Erythroblast (primary cell): ENCODE measurements at places on chromosomes 5 and 9.
A peak's percentile ranks its signal among the peaks of the same experiment; 100 is the strongest.

DNA sequence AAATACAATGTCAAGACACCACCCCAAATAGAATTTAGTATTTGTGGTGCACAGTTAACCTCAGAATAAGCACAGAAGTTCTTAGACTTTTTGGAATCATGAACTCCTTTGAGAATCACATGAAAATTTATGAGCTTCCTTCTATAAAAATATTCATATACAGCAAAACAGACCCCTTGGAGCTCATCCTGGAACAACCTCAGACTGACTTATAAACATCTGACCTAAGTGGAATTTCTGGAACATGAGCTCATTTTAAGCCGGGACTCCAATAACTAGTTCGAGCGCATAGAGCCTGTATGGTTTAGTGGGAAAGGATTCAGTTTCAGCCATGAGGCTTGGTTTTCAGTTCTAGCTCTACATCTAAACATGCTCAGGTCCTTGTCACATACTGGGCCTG is 192.3 kb downstream of the DEPDC1B start:
- DNase-seq: no peak

DNA sequence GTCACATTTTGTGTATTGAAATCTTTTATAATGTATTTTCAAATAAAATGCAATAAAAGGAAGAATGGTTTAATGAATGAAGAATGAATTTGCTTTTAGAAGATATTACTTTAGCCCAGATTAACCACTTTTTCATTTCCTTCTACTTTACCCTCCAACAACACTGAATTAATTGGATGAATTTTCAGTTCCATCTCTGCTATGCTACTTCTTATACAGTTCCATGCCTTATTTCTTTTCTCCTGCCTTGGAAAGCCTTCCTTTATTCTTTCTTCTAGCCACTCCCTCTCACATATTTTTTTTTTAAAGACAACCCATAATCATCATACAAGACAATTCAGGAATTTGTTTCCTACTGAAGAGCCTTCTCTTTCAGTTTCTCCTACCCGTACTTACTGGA is 296.6 kb upstream of the TNC start:
- DNase-seq: no peak

- no peak for DNase-seq
These were observed 35.5 kb upstream of the FUBP3 start for GRCh38 chr9:130543859-130544258.

DNA sequence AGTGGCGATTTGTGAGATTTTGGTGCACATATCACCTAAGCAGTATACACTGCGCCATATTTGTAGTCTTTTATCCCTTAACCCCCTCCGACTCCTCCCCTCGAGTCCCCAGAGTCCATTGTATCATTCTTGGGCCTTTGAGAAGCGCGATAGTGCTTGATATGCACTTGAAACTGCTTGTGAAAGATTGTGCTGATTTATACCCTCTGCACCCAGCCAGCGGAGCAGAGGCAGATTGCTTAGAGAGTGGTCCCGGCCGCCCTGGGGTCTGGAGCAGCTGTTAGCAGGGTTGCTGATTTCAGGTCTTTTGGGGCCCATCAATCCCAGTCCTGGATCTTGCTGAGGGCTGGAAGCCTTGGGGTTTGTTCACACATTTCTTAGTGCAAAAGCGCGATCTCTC is 13.0 kb upstream of the FAM240B start:
- DNase-seq: no peak

- no peak for DNase-seq
These were observed 70.8 kb upstream of the CDKN2B start for GRCh38 chr9:22079873-22080341.

- no peak for DNase-seq
These were observed 71.5 kb downstream of the ANKRD33B start for GRCh38 chr5:10635257-10635866.

DNA sequence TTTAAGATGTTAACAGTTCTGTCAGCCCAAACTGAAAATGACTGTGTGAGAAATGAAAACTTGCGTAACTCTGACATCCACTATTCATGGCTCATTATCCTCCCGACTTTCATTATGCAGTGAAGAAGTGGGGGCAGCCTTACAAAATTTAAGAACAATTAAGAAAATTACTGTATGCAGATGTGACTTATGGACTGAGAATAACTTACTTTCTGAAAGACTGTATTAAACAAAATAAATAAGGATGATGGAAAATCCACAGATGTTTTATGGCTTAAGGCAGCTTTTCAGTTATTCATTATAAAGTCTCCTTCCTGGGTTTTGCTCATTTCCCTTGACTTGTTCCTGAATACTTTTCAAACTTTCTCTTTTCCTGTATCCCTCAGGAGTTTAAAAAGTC is 55.2 kb downstream of the GRIN3A start:
- DNase-seq: no peak

GRCh38 chr9:16221822-16222547 is 648.5 kb downstream of the BNC2 start:
- no peak for DNase-seq

DNA sequence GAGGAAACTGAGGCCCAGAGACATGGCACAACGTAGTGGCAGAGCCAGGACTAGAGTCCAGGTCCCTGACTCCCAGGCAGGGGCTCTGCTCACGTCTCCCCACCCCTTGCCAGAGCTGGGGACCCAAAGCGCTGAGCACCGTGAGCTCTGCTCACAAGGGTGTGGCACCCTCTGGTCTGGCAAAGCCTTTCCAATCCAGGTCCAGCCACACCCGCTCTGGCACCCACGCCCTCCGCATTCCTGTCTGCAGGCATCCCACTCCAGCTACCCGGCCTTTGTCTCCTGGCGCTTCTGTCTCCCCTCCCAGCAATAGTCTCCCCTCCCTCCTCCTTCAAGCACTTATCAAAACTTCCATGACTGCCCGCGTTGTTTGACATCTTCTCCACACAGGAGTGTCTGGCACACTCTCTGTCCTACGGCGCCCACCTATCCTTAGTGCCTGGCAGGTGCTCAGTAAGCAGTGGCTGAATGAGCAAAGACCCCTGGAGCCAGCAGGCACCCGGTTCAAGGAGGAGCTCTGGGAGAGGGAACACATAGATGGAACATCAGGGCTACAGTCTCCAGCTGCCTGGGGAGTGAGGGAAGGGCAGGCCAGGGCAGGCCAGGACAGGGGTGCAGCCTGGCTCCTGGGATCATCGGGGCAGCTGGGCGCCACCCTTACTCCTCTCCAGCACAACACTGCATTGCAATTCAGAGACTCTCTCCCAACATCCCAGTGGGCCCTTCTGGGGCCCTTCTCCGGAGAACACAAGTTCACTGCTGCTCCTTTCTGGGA is 12.0 kb downstream of the HIGD2A start:
- no peak for DNase-seq

GRCh38 chr9:129850821-129851550 is 15.7 kb downstream of the USP20 start:
- DNase-seq: no peak

- no peak for DNase-seq
These were observed 673.8 kb downstream of the PRELID2 start for GRCh38 chr5:145161391-145161790.

- DNase-seq: peak; percentile 58
These were observed 9.7 kb upstream of the CYSTM1 start for GRCh38 chr5:140165101-140165922.

GRCh38 chr9:125904155-125904851 is 157.1 kb downstream of the PBX3 start:
- no peak for DNase-seq

GRCh38 chr9:74066128-74066527 is 431.0 kb upstream of the RORB start:
- no peak for DNase-seq

DNA sequence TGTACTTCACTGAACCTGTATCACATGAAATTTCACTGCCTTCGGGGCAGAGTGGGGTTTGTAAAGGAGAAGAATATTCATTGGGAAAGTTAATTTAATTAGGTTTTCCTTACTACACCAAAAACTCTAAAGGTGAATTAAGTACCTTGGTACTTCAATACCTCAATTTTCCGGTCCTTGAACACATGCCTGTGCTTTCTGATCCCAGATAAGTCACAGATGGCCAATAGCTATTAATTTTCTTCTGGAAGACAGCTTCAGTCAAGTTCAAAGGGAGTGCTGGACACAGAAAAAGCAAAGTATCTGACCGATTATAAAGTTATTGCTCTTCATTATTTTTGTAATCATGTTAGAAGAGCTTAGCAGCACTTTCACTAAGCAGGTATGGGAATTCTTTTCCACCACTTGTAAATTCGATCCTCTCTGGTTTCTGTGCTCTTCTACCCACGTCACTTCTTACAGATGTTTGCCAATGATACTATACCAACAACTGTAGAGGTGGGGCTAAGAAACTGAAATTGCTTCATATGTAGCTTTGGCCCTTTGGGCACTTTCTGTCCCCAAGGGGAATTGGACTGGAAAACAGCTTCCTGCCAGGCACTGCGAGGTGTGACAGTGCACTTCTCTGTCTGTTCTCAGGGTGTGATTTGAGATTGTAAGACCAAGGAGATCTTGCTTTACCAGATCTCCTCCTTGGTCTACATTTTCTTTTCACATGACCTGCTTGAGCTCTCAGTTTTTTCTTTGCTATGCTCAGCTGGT is 164.0 kb downstream of the CCDC192 start:
- DNase-seq: no peak

- DNase-seq: no peak
These were observed 238.2 kb downstream of the PBX3 start for GRCh38 chr9:125985142-125985997.

DNA sequence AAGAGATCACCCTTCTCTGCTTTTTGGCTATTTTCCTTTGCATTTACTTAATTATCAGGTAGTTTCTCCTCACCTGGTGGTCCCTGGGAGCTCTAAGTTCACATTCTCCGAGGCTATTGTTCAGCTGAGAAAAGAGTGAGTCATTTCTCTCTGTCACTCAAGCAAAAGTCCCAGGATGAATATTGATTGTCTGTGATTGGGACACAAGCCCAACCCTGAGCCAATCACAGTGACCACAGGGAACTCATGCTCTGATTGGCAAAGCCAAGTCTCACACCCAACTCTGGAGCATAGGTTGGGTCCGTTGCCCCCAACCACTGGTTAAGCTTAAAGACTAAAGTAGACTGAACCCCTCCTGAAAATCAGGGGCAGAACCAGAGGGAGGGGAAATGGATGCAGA is 27.8 kb upstream of the FAT2 start:
- no peak for DNase-seq

DNA sequence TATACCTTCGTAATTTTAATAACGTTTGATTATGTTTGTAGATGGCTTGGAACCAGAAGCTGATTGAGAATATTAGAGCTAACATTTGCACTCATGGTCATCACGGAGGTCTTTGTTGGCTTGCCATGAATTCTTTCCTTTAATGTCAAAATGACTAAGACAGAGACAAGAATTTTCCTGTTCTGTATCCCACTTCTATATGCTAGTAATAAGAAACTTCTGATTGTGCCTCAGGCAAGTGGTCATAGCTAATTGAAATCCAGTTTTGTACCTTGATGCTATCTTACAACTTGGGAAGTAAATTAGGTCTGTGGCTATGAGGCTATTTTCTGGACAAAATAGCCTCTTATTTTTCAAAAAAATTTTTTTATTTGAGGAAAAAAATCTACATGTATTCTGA is 167.6 kb downstream of the RANBP17 start:
- no peak for DNase-seq

GRCh38 chr5:170469414-170469813 is 34.4 kb upstream of the KCNIP1 start:
- no peak for DNase-seq

GRCh38 chr5:96321345-96321744 is 111.7 kb downstream of the PCSK1 start:
- no peak for DNase-seq
